ENCODE measurements at places on chromosomes 12 and 14.

DNA sequence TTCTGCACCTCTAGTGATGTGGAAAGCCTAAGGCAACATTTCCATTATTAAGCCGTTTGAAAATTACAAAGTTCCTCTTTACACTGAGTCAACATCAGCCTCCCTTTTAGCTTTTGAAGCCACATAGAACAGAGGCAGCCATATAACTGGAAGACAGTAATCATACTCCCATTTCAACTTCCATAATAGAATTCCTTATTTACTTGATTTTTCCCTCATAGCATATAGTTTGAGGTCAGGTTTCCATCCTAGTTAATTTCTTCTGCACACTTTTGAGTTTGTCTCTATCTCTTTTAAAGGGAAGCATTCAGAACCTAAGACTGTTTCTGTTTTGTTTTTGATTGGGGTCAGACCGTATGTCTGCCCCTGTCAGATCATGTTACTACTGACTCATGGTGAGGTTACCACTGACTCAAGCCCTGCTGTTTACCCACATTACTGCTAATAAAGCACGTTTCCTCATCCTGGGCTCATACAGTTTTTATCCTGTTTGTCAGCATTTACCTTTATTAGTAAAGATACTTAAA, 161.0 kb downstream of the SLC38A4 start:
- DNase-seq, result peak; percentile 87

GRCh38 chr12:124512667-124513296, 54.6 kb downstream of the NCOR2 start:
- peak; percentile 87 for DNase-seq

DNA sequence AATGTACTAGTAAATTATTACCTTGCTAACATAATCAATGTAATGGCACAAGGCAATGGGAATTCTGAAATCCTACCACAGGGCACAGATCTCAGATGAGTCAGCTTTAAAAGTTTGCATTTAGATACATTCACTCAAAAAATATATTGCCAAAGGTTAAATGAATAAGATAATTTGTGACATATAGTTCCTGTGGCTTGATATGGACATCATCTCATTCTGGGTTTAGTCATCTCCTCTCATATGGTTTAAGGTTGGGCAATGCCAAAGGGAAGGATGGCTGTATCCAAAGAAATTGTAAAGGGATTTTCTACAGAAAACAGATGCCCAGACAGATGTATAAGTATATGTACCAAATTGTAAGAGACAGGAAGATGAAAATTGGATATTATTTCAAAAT, 1065.0 kb downstream of the LRFN5 start:
- DNase-seq, result no peak

DNA sequence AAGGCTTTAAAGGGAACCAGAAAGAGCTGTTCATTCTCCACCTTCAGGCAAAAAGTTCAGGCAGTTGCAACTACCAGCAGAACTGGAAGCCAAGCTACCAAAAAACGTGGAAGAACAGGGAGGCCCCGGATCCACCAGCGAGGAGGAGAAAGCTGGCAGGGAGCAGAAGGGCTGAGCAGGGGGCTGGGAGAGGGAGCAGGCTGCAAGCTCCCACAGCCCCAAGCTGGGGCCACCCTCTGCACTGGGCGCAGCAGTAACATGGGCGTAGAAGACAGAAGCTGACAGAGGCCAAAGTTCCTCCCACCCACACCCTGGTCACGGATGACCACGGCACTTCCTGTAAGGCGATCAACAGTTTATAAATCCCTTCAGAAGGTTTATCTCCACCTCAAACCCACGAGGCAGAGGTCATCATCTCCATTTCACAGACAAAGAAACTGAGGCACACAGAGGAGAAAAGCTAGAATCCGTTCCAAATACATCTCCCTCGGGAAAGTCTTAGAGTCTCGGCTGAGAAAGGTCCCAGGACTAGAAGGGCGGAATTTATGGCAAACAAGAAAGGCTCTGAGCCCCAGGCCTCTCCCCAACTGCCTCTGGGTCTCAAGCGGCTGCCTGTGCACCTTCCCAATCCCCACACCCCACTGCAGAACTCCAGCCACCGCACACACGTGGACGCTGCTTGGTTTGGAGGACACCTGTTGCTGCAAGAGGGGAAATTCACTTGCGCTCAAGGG, 1.8 kb downstream of the CCDC85C start:
- peak; percentile 48 for DNase-seq

DNA sequence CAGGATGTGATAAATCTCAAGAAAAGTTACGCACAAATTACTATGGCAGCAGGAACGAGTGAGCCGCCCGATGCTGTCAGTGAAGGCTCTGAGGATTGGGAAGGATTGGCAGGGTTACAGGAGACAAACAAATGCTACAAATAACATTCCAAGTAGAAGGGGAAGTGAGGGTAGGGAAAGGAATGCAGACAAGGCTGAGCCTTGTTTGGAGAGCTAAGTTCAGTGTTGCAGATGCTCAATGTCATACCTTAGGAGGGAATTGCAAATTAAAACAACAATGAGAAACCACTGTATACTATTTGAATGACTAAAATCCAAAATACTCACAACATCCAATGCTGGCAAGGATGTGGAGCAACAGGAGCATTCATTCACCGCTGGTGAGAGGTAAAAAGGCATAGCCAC, 1.3 kb downstream of the CLEC9A start:
- no peak for DNase-seq

DNA sequence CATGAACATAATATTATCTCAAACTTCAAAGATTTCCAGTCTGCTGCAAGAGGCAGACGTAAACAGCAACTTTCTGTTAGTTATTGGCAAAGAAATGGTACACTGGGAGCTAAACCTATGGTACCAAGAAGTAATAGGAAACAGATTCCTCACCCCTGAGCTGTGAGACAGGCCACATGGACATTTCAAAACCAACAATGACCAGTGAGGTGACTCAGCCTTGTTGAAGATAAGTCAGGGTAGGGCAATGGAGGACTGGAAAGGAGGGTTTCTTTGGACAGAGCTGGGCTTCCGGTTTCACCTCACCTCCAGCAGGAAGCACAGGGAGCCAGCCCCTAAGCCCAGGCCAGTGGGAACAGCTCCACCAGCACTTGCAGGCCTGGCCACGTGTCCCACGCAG, 1320.5 kb downstream of the AACS start:
- no peak for DNase-seq

DNA sequence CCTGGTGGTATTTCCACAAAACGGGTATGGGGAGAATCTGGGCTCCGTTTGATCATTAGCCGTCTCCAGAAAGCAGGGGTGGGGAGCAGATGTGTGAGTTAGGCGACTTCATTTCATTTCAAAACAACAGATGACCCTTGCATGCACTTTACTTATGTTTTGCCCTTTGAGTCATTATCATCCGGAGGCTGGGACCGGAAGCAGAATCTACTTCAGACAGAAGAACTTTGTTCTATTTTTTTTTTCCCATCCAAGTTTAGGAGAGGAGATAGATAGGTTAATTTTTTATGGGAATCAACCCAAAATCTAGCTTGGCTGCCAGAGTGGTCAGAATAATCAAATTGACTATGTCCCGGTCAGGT, 31.3 kb upstream of the CMAS start:
- peak; percentile 9 for DNase-seq

DNA sequence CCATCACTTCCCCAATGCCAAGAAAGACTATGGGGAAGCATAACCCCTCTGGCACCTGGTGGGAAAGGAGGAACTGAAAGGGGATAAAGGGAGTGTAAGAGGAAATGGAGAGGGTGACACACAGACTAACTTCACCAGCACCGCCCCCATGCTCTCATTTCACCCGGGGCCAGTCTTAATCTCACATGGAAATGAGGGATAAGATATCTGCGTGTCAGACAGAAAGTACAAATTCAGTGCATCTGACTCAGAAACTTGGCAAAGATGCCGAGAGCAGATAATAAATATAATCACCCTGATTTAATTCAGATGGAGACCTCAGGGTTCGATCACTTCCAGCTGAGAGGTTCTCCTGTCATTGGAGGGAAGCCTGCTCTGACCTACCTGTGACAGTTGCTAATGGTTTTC, 191.6 kb downstream of the DUSP6 start:
- DNase-seq, result peak; percentile 73

- DNase-seq, result no peak
Observed at GRCh38 chr14:105738638-105739037, 212.3 kb downstream of the TMEM121 start.

- DNase-seq, result no peak
Observed at GRCh38 chr14:90483571-90483974, 86.7 kb downstream of the CALM1 start.

- DNase-seq, result no peak
Observed at GRCh38 chr14:32683679-32684078, 255.0 kb upstream of the NPAS3 start.

GRCh38 chr14:54567639-54568561, 972 bp downstream of the SAMD4A start:
- DNase-seq, result no peak

DNA sequence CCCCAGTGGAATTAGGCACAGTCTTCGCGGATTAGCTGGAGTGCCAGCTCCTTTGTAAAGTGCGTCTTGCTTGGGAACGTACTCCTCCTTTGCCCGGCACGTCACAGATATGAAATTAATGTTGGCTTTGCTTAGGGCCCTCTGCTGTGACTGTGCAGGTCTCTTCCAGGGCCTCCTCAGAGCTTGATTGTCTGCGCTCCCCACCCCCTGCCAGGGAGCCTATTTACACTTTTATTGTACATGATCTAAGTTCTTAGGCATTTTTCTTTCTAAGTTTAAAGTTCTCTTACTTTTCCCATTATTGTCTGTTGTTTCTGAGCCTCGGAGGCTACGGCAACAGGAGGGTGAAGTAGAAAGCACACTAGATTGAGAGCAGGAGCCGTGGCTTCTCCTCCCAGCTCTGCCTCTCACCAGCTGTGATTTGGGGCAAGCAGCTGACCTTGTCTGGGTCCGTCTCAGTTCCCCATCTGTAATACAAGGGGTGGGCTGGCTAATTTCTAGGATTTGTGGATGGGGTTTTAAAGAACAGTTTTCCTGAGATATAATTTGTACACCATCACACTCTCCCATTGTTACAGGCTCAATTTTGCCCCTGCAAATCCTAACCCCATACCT, 81.8 kb downstream of the TSPAN9 start:
- no peak for DNase-seq

- DNase-seq, result no peak
Observed at GRCh38 chr12:69929125-69929524, 104.1 kb downstream of the MYRFL start.

DNA sequence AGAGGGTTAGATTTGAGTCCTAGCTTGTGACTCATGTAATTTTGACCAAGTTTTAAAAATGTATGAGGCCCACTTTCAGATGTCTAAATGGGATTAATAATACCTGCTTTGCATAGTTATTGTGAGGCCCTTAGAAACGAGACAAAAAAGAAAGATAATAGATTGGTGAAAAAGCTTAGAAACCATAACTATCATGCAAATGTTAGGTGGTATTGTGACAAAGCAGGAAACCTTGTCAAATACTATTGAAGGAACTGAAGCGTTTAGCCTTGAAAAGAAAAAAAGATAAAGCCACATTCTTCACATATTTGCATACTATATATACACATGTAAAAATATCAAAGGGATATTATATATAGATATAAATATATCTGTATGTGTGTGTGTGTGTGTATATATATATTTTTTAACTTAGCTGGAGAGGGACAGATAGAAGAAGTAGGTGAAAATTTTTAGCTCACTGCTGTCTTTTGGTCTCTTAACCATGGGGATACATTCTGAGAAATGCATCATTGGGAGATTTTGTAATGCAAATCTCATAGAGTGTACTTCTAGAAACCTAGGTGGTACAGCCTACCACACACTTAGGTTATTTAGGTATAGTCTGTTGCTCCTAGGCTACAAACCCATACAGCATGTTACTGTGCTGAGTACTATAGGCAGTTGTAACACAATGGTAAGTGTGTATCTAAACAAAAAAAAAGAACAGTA, 270.3 kb downstream of the CCDC91 start:
- DNase-seq, result no peak

GRCh38 chr12:129423041-129423580, 480.7 kb downstream of the TMEM132D start:
- no peak for DNase-seq

- no peak for DNase-seq
Observed at GRCh38 chr14:65169351-65169750, 67.0 kb upstream of the MAX start.

- DNase-seq, result no peak
Observed at GRCh38 chr12:104855599-104855998, 102.5 kb downstream of the SLC41A2 start.

DNA sequence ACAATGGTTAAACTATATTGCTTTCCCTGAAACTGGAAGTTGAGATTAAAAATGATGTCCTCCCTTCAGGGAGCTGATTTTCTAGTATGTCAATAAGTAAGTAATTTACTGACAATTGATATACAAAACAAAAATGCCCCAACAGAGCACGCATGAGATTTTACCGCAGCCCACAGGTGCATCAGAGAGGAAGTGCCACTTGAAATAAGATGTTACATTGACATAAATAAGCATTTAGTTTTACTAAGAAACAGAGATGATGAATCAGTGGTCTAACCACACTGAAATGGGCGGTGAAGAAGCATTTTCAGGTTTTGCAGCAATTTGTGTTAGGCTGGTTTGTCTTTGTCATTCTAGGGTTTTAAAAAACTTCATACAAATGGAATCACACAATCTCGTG, 8.8 kb upstream of the CLECL1 start:
- peak; percentile 26 for DNase-seq

DNA sequence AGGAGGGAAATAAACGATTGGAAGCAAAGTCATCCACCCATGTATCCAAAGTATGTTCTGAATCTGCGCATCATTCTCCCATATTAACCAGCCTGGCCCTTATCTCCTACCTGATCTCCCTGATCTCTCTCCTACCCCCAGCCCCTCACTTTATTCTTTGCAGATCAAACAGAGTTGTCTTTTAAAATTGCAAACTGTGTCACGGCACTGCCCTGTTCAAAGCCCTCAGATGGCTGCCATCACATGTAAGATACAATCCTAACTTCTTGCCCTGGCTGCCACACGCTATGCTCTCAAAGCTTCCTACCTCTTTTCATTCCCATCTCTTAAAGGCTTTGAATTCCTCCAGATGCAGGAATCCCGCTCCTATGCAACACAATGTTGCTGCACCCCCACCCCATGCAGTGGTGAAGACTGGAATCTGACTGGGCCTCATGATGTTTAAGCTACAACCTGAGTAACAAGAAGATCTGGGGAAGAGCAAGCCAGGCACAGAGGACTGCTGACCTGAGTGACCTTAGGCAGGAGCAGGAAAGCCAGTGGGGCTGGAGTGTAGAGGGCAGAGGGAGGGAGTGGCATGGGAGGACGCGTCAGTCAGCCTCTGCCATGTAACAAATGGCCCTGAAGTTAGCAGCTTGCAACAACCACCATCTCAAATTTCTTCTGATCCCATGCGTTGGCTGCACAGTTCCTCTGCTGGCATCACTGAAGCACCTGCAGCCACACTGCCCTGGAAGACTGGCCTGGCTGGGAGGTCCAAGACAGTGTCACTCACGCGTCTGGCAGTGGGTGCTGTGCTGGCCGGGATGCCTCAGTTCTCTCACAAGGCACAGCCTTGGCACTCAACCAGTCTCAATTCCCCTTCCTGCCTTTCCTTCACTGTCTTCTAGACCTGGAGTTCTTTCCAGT, 382.8 kb downstream of the BCL11B start:
- DNase-seq, result no peak

DNA sequence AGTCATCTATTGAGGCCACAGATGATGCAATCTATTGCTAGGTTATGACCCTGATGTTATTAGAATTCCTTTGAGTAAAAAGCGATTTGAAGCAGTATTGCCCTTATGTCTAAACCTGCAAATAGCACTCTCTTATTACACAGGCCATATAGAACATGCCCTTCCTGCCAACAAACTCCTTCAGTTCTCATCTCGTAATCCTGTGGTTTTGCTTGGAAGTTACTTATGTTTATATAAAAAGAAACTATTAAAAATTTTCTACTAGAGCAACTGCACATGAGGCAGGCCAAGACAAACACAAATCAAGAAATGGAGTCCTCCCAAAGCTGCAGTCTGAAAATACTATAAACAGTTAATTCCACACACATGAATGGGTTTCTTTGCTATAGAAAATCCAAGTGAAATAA, 1200.2 kb downstream of the LRFN5 start:
- no peak for DNase-seq
